Fibroblast of skin of right biceps (primary cell): ENCODE measurements at places on chromosomes 12 and 14.

- DNase-seq, result peak; percentile 74
Observed at GRCh38 chr14:31592631-31593030, 31.4 kb downstream of the NUBPL start.

DNA sequence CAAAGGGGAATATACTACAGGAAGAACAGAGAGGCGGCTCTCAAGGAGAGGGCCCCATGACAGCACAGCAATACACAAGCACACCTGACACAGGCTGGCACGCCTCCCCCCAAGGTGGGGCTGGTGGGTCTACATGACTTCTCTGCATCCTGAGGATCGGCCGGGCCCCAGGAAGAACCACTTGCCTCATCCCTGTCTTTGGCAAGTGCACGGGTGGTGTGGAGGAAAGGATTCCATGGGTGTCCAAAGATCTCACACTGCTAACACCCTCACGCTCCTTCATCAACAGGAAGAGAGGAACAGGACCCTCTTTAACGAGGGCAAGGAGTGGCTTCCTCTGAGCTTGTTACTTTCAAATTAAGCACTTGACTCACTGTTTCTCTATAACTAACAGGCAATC lies 7.3 kb downstream of the VAMP1 start:
- DNase-seq, result no peak

DNA sequence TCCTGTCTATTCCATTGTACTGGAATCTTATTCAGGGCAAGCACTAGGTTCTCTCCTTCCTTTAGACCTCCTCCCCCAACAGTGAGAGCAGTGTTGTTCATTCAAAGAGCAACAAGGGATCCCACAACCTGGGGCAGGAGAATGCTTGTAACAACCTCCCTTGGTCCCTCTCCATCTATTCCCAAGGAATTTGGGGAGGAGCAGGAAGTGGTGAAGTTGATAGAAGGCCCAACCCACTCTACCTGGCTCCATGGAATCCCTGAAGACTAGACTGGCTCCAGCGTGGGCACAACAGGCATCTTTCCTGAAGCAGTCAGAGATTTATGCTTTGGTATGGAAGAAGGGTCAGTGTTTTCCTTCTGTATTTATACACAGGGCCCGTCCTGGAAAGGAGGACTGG lies 33.4 kb upstream of the CISTR start:
- DNase-seq, result no peak

GRCh38 chr12:92701441-92701840 lies 1.3 kb upstream of the PLEKHG7 start:
- no peak for DNase-seq

DNA sequence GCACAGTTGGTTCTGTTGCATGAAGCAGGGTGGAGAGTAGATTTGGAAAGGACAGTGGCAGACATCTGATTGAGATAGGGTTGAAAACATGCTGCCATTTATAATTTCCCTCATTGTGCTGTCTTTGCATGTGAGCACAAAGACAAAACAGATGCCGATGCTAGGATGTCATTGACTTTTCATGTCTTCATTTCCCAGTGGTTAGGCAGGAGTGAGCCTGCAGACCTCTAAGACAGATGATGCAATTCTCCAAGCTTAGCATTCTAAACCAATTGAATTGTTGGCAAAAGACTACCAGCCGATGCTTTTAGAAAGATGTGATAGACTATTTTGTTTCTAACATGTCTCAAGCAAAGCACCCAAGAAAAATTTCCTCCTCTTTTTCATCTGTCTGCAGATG lies 37.1 kb upstream of the PELI2 start:
- DNase-seq, result peak; percentile 62

- peak; percentile 74 for DNase-seq
Observed at GRCh38 chr12:122422730-122423257, 325 bp upstream of the CLIP1 start.

DNA sequence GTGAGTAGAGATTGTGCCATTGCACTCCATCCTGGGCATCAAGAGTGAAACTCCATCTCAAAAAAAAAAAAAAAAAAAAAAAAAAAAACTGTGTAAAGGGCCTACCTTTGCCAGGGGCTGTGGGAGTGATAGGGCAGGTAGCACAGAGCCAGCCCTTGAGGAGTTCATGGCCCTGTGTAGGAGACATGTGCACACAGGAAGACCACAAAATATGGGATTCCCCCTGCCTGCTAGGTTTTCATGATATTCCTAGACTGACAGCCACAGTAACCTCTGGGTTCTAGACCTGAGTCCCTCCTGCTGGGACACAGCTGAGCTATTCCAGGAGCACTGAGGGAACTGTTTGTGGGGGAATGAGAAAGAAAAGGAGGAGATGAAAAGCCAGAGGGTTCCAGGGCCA lies 8.3 kb upstream of the SPTSSA start:
- DNase-seq, result no peak

DNA sequence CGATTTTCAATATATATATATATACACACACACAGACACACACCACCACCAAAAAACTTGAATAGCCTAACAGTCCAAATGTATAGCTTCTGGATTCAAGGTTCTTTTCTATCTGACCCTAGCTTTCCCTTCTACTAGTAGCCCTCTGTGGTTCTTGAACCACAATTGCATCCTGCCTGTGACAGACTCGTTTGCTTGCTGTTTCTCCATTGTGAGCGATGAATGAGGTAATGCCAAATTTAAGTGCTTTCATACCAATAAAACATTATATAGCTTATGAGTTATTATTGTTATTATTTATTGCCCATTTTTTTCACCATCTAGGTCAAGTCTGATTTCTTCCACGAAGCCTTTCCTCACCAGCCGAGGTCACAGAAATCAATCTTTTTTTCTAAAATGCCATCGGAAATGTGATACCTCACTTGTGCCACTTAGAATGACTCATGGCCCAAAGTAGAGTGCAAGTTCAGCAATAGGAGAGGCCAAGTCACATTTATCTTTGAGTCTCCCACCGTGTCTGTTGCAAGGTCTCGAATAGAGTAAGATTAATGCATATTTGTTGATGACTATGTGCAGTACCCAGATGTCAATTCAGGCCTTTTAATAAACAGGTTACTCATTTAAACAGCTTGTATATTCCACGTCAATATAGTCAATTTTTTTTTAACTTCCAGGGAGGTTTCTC lies 1015.8 kb upstream of the SEL1L start:
- DNase-seq, result no peak

GRCh38 chr12:19387161-19387560 lies 52.1 kb upstream of the AEBP2 start:
- no peak for DNase-seq

GRCh38 chr12:52628111-52628507 lies 9.8 kb upstream of the KRT73 start:
- DNase-seq, result no peak

- DNase-seq, result no peak
Observed at GRCh38 chr12:39464976-39465695, 22.2 kb upstream of the KIF21A start.

DNA sequence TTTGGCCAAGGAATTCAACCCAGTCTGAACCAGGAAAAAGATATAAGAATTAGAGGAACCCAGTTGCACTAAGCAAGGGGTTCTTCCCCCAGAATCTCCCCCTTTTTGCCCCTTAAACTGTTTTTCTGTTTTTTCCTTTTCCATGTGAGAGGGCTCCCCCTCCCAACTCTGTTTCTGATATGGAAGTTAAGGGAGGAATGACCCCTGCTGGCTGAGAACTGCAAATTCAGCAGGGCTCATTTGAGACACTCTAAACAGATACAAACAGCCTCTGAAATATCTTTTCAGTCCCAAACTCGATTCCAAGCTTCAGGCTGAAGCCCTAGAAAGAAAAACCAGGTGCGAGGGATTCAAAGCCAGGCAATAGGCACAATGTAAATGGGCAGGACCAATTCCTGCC lies 132.7 kb downstream of the SLC41A2 start:
- DNase-seq, result no peak

DNA sequence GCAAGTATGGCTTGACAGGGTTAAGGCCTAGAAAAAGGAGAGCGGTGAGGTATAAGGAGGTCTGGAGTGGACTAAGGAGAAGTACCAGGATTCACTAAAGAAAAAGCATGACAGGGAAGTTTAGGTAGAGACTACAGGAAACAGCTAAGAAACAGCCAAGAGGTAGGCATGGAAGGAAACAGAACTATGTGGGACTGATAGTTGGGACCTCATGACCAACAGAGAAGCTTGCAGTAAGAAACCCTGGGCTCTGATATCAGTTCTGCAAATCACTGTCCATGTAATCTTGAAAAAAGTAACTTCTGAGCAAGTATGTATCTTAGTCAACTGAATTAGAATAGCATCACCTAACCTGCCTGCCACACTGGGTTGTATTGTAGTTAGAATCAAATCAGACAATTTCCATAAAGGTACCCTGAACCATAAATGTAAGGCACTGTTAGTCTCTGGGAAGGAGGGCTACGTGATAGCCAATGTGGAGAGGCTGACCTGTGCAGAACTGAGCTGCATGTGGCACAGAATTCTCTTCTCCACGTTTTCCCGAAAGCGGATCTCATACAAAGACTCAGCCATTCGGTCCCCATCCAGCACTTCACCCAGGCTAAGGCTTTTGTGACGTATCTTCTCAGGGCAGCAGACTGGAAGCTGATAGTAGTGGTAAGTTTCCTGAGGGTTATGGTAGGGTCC lies 912 bp downstream of the TM9SF1 start:
- DNase-seq, result no peak

GRCh38 chr14:50229681-50230080 lies 1.7 kb downstream of the SOS2 start:
- DNase-seq, result no peak

DNA sequence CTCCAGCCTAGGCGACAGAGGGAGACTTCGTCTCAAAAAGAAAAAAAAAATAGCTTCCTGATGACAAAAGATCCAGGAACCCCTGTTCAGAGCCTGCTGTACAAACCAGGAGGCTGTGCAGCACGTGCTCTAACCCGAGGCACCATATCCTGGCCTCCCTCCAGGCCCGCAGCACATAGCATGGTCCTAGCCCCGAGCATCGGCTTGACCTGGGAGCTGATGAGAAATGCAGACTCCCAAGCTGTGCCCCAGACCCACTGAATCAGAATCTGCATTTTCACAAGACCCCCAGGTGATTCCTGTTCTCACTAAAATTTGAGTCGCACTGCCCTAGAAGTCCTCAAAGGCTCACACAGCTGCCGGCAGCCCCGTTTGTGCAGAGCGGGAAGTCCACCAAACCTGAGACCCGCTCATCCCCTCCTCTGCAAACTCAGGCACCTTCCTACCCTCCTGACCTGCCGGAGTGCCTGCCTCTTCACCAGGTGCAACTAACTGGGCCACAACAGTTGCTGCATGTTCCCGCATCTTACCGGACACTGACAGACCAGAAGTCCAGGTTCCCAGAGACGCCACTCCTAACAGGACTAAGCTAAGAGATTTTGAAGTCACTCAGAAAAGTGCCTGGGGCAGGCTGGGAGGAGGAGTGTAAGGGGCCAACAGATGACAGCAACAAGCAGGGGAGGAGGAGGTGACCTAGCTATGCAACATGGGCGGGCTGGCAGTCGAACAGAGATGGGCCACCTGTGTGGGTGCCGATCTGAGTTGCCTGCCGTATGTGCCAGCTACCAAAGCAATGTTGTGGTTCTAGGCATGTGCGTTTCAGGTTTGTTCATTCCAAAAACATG lies 24.0 kb upstream of the RIN3 start:
- no peak for DNase-seq

DNA sequence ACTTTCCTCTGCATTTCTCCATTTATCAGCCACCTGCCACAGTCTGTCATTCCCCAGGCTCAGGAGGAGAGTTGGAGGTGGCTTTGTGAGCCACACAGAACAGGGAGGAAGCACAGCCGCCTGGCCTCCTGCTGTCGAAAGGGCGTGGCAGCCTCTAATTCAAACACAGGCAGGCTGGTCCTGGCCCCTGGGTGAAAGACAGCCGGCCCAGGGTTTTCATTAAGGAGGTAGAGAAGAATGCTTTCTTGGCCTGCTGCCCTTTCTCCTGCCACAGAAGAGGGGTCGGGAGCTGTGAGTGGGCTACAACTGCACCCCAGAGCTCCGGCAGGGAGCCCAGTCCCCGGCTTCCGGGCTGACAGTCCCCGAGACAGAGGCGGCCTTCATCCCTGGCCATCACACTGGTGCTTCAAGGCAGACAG lies 108.6 kb upstream of the FZD10 start:
- no peak for DNase-seq

- peak; percentile 42 for DNase-seq
Observed at GRCh38 chr12:21710958-21711775, 53.5 kb upstream of the LDHB start.

DNA sequence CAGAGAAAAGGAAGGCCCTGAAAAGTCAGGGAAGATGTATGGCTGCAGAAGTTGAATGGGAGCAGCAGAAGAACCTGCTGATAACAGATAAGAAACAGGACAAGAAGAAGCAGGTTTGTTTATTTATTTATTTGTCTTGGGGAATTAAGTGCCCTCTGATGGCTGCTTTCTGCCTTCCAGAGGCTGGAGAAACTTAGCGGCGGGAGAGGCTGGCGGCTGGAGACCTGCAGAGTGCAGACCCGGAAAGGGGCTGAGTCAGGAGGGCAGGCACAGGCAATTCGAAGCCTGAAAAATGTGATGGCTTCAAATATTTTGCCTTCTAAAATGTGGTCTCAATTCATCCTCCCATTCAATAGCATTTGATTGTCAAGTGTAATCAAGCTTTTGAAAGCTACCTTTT lies 168.2 kb upstream of the GZMB start:
- no peak for DNase-seq

DNA sequence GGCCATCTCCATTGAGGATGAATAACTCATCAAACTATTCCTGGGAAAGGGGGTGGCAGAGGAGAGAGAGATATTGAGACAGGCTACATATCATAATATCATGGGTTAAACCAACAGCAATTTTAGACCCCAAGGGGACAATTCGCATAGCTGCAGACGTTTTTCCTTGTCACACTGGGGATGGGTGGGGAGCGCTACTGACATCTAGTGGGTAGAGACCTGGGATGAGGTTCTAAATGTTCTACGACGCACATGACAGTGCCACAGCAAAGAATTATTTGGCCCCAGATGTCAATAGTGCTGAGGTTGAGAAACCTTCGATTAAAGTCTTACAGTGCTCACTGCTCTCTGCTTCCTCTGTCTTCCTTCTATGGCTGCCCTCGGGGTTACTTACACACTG lies 425.6 kb downstream of the NRXN3 start:
- DNase-seq, result no peak
